ENCODE measurements at places on chromosomes 16 and 17. TPM values are rescaled to one million over a fixed set of nuclear protein-coding genes. Genes with fewer than 3 reads are reported as not detected.

Gene NOL3
- polyA plus RNA-seq: 28.2 TPM

Gene SLC5A10
- 0.52 TPM for polyA plus RNA-seq

DNA sequence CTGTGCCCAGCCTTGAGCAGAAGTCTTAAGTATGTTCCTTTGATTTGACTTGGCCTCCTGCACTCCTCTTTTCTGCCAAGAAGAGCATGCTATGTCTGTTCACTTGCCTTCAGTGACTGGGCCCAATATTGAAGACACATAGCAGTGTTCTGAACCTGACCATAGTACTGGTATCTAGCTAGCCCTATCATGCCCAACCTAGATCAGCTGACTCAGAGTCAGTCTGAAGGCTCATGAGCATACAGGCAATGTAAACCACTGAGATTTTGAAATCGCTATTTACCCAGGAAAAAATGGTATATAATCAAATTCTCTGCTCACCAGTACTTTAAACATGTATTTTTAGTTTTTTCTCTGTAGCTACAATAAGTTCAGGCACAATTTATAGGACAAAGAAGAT is 129.4 kb downstream of the TANC2 start:
- no peak overlapping the region for H3K27ac ChIP-seq
- DNase-seq: no peak
- no peak overlapping the region for H3K4me3 ChIP-seq

DNA sequence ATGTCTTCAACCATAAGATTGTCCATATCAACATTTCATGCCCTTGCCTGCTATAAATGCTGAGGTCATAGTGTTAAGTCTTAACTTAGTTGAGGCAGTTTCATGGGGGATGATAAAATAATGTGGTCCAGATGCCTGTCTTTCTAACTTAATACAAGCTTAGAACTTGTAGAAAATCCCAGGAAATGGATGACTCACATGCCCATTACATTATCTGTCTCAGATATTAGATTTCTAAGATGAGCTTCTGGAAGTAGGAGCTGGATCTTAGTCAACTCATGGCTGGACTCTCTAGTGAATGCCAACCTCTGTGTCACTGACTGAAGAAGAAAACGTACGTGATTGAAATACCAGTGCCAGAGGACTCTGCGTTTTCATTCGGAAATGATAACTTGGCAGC is 797.5 kb upstream of the EEF2KMT start:
- H3K4me3 ChIP-seq: no peak overlapping the region
- no peaks in the 10 kb centered on the region for H3K27me3 ChIP-seq
- H3K36me3 ChIP-seq: no peaks in the 10 kb centered on the region

DNA sequence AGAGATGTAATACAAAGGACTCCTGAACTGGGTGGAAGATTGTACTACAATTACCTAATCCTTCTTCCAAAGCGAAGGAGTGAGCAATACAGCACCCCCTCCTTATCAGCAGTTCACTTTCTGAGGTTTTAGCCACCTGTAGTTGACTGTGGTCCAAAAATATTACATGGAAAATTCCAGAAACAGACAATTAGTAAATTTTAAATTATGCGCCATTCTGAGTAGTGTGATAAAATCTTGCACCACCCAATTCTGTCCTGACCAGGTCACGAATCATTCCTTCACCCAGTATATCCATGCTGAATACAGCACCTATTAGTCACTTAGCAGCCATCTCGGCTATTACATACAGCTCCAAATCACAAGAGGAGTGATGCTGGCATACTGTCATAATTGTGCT is 23.2 kb downstream of the VPS53 start:
- no peaks in the 10 kb centered on the region for H3K27me3 ChIP-seq
- H3K4me3 ChIP-seq: no peak overlapping the region
- no peaks in the 10 kb centered on the region for H3K4me1 ChIP-seq
- peaks cover 26% of the 10 kb centered on the region for H3K36me3 ChIP-seq
- no peak for DNase-seq

Measured in thymus (tissue), 14 donors.